ENCODE measurements at places on chromosomes 13 and 19. TPM values are rescaled to one million over a fixed set of nuclear protein-coding genes. Genes with fewer than 3 reads are reported as not detected.

GRCh38 chr13:109857325-109857724 is 70.9 kb upstream of the IRS2 start:
- H3K36me3 ChIP-seq, result no peaks in the 10 kb centered on the region
- H3K4me1 ChIP-seq, result peaks cover 5% of the 10 kb centered on the region
- H3K27ac ChIP-seq, result no peak overlapping the region
- DNase-seq, result no peak
- no peak overlapping the region for H3K4me3 ChIP-seq
- no peaks in the 10 kb centered on the region for H3K27me3 ChIP-seq

DNA sequence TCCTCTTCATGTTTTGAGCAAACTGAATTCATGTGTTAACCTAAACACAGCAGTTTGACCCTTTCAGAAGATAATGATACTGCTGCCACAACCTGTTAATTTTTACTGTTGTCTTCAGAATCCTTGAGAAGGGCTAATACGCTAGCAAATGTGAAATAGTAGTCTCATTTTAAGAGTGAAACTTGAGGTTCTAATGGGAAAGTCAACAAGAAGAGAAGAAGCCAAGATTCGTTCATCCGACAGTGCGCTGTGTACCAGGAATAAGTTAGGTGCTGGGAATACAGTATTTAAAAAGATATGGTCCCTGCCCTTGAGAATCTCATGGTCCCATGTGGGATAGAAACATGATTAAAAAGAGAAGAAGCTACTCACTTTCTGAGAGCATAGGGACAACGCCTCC is 134.4 kb downstream of the KL start:
- no peak overlapping the region for H3K4me3 ChIP-seq
- H3K27ac ChIP-seq, result peak overlapping the region; percentile 18
- H3K4me1 ChIP-seq, result peaks cover 16% of the 10 kb centered on the region
- DNase-seq, result no peak
- H3K36me3 ChIP-seq, result peaks cover 22% of the 10 kb centered on the region

- no peak for DNase-seq
- H3K27ac ChIP-seq, result no peak overlapping the region
- no peaks in the 10 kb centered on the region for H3K36me3 ChIP-seq
- no peaks in the 10 kb centered on the region for H3K4me1 ChIP-seq
These were observed 454.7 kb upstream of the TSHZ3 start for GRCh38 chr19:31803835-31804446.

GRCh38 chr19:1004803-1005664 is 4.8 kb downstream of the GRIN3B start:
- no peak for DNase-seq
- peaks cover 5% of the 10 kb centered on the region for H3K36me3 ChIP-seq
- H3K4me1 ChIP-seq, result no peaks in the 10 kb centered on the region
- no peak overlapping the region for H3K4me3 ChIP-seq
- H3K27ac ChIP-seq, result no peak overlapping the region
- no peaks in the 10 kb centered on the region for H3K27me3 ChIP-seq

DNA sequence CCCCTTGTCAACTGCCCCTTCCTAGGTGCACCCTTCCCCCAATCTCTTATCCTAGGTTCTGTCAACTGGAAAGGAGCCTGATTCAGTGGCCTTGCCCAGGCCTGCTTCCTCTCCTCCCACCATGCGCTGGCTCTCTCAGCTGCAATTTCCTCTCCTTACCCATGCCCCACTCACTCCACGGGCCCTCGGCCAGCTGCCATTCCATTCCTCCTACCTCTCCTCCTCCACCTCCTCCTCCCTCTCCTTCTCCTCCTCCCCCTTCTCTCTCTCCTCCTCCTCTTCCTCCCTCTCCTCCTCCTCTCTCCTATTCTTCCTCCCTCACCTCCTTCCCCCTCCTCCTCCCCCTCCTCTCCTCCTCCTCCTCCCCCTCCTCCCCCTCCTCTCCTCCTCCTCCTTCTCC is 9.6 kb upstream of the TIMM44 start:
- H3K27ac ChIP-seq, result no peak overlapping the region
- peaks cover 5% of the 10 kb centered on the region for H3K4me1 ChIP-seq
- peak; percentile 53 for DNase-seq
- no peaks in the 10 kb centered on the region for H3K27me3 ChIP-seq

DNA sequence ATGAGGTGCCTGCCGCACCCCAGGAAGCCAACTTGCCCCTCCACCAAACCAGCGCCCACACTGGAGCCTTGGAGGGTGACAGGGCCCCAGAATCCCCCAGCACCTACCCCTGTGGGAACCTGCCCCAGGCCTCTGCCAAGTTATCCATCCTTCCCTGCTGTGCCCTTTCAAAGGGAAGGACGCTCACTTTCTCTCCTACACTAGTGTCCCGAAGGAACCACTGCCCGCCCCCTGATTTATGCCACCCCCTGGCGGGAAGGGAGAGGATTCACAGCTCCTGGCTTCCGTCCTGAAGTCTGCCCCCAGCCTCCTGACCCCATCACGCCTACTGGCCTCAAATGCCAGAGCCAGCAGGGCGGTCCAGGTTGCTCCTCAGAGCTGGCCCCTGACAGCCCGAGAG is 1.4 kb downstream of the EVI5L start:
- no peaks in the 10 kb centered on the region for H3K27me3 ChIP-seq
- H3K4me1 ChIP-seq, result peaks cover 32% of the 10 kb centered on the region
- DNase-seq, result peak; percentile 68
- H3K4me3 ChIP-seq, result peak overlapping the region; percentile 78
- H3K36me3 ChIP-seq, result peaks cover 7% of the 10 kb centered on the region

DNA sequence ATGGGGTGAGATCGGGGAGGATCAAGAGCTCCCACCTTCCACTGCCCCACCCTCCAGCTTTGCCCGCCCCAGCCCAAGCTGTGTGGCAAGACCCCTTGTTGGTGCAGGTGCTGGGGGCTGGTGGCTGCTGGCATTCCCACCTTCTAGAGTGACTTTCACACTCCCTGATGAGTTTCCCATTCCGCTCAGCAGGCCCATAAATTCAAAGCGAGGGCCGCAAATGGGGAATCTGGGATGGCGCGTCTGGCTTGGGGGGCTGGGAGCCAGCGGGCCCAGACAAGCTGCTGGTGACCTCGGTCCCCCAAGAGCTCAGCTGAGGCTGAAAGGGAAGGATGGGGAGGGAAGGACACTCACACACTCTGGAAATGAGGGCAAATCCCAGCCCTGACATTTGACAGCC is 110.3 kb downstream of the GADD45B start:
- DNase-seq, result no peak
- no peak overlapping the region for H3K27ac ChIP-seq
- no peaks in the 10 kb centered on the region for H3K4me1 ChIP-seq
- no peaks in the 10 kb centered on the region for H3K36me3 ChIP-seq
- no peak overlapping the region for H3K4me3 ChIP-seq

DNA sequence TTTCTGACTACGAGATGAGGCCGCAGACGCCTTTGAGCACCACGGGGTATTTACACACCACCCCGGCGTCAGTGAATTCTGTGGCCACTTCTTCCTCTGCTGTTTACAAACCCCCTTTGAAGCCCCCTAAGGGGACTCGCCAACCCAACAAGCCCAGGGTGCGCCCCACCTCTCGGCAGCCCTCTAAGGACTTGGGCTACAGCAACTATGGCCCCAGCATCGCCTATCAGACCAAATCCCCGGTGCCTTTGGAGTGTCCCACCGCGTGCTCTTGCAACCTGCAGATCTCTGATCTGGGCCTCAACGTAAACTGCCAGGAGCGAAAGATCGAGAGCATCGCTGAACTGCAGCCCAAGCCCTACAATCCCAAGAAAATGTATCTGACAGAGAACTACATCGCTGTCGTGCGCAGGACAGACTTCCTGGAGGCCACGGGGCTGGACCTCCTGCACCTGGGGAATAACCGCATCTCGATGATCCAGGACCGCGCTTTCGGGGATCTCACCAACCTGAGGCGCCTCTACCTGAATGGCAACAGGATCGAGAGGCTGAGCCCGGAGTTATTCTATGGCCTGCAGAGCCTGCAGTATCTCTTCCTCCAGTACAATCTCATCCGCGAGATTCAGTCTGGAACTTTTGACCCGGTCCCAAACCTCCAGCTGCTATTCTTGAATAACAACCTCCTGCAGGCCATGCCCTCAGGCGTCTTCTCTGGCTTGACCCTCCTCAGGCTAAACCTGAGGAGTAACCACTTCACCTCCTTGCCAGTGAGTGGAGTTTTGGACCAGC is 5.3 kb downstream of the SLITRK5 start:
- H3K4me3 ChIP-seq, result no peak overlapping the region
- no peaks in the 10 kb centered on the region for H3K27me3 ChIP-seq
- H3K27ac ChIP-seq, result no peak overlapping the region
- no peak for DNase-seq
- peaks cover 6% of the 10 kb centered on the region for H3K36me3 ChIP-seq

DNA sequence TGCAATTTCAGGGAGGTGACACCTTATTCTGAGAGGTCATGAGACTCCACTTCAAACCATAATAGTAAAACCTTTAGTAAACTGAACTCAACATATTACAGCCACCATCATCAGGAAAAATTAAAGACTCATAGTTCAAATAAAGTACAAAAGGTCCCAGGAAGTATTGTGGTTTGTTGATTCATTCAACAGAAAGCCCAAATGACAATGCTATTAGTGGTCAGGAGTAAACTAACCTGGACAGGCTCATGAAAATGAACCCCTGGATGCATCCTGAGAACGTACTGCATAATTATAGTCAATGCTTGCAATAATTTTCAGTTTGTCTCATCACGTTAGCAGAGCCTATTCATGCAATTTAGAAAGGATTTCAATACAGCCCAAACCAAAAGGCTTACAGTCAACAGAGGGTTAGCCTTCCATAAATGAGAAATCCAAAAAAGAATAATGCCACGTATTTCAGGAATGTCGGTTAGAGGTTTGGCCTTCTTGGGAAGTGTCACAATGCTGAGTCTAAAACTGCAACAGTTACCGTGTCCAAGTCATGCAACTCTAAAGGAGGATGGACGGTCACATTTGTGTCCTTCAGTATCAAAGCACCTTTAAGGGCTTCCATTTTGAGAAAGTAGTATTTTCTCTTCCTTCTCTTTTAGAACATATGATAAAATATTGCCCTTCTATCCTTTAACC is 280.8 kb downstream of the ABCC4 start:
- no peaks in the 10 kb centered on the region for H3K36me3 ChIP-seq
- DNase-seq, result peak; percentile 10
- no peak overlapping the region for H3K4me3 ChIP-seq
- H3K27ac ChIP-seq, result no peak overlapping the region
- H3K4me1 ChIP-seq, result peaks cover 6% of the 10 kb centered on the region
- no peaks in the 10 kb centered on the region for H3K27me3 ChIP-seq

DNA sequence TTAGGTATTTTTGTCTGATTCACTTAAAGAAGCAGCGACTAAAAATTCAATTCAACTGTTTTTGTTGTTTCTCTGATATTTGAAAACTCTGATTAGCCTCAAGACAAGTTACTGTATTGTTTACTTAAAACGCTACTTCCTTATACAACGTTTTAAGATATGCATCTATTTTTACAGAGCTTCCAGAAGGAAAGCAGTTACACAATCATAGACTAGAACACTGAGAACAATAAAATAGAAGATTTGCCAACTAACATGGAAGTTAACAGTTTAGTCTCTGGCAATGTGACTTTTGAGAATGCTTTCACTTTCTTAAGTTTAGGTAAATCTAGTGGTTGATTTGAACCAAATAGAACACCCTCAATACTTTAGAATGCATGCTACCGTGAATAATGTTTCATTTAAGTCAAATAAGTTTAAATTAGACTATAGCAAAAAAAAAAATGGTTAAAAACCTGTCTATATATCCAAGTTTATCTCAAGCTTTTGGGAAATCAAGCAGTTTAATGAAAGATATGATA is 614.8 kb downstream of the DACH1 start:
- H3K36me3 ChIP-seq, result no peaks in the 10 kb centered on the region
- no peaks in the 10 kb centered on the region for H3K4me1 ChIP-seq
- peaks cover 82% of the 10 kb centered on the region for H3K27me3 ChIP-seq
- DNase-seq, result no peak

GRCh38 chr13:99704390-99704789 is 203.1 kb downstream of the TM9SF2 start:
- no peak for DNase-seq
- H3K27ac ChIP-seq, result no peak overlapping the region
- H3K27me3 ChIP-seq, result no peaks in the 10 kb centered on the region
- H3K4me3 ChIP-seq, result no peak overlapping the region
- no peaks in the 10 kb centered on the region for H3K4me1 ChIP-seq

DNA sequence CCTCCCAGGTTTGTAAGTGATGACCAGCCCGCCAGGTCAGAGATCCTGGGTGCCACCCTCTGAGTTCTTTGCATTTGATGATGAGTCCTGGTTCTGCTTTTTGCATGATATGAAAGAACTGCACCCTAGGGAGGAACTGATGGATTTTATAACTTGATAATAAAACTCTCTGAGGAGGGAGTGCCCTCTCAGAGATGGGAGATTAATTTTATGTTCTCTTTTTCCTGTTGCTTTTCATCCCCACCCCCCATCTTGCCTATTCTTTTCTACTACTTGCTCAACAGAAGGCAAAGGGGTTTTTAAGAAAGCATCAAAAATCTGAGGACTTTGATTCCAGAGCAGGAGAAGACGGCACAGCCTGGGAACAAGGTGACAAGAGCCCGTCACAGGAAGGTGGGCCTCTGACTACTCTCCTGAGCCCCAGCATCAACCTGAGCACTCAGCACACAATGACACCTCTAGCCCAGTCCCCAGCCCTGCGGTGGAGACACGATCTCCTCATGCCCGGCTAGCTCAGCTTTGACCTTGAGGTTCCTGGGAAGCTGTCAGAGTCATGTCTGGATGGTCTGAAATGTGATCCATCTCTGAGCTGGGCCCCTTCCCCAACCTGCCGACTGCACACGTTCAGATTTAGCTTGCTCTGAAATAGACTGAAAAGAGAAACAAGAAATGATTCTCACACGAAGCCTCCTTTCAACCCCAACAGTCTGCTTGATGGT is 69.1 kb downstream of the SIAH3 start:
- no peak overlapping the region for H3K27ac ChIP-seq
- H3K4me3 ChIP-seq, result no peak overlapping the region
- H3K4me1 ChIP-seq, result peaks cover 20% of the 10 kb centered on the region
- no peaks in the 10 kb centered on the region for H3K36me3 ChIP-seq

- H3K4me1 ChIP-seq, result no peaks in the 10 kb centered on the region
- H3K27me3 ChIP-seq, result no peaks in the 10 kb centered on the region
- no peaks in the 10 kb centered on the region for H3K36me3 ChIP-seq
- no peak for DNase-seq
These were observed 29.2 kb upstream of the RGCC start for GRCh38 chr13:41428155-41428554.

GRCh38 chr13:106523576-106523975 is 11.9 kb downstream of the EFNB2 start:
- H3K27ac ChIP-seq, result peak overlapping the region; percentile 55
- H3K27me3 ChIP-seq, result no peaks in the 10 kb centered on the region
- peaks cover 8% of the 10 kb centered on the region for H3K36me3 ChIP-seq

The C3 gene
- 842 TPM for total RNA-seq

The CLDN10 gene
- not detected for total RNA-seq

The ZIK1 gene
- not detected for total RNA-seq

The GJB2 gene
- 12.9 TPM for total RNA-seq

The ZNF708 gene
- 5.3 TPM for total RNA-seq

The METTL21C gene
- not detected for total RNA-seq

The PEPD gene
- 18.3 TPM for total RNA-seq

The POU4F1 gene
- total RNA-seq, result not detected

The MCEMP1 gene
- total RNA-seq, result 0.44 TPM
